CD14-positive monocyte (primary cell): ENCODE measurements at places on chromosomes 1 and 21.

GRCh38 chr21:36992671-36993070 lies 13.8 kb upstream of the RIPPLY3 start:
- H3K36me3 ChIP-seq, result no peaks in the 10 kb centered on the region
- peaks cover 4% of the 10 kb centered on the region for H3K27me3 ChIP-seq
- H3K27ac ChIP-seq, result no peak overlapping the region
- H3K4me1 ChIP-seq, result peaks cover 4% of the 10 kb centered on the region

GRCh38 chr1:199799116-199799515 lies 228.4 kb upstream of the NR5A2 start:
- H3K36me3 ChIP-seq, result no peaks in the 10 kb centered on the region
- H3K4me3 ChIP-seq, result no peak overlapping the region
- DNase-seq, result no peak
- H3K27ac ChIP-seq, result no peak overlapping the region

DNA sequence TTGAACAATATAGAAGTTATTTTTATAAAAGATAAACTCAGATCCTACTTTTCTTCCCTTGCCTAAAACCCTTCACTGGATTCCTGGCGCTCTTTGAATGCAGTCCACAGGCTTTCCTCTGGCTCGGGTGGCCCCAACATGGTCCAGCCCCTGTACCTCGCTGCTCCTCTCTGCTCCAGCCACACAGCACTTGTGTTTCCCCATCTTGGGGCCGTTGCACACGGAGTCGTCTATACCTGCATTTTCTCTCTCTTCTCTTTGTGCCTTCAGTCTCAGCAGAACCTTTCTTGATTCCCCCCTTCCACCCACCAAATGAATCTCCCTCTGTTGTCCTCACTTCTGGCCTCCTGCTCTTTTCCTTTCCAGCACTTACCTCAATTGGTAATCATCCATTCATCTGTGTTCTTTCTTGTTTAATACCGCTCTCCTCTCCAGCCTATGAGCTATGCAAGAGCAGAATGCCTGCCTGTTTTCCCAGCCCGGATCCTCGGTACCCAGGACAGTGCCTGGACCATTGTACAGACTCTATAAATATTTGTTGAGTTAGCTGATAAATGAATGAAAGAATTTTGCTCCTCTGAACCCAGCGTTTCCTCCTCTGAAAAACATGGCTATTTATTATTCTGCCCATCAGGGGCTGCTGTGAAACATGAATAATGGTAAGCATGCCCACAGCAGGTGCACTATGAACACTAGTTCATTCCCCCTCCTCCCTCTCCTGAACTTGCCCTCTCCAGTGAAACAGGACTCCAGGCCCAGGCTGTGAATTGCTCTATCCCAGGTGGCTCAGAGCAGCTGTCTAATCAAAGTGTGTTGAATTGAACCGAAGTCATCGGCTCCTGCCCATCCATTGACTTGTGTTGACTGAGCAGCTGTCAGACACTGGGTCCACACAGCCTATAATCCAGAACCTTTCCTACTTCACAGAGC lies 266.9 kb downstream of the PTPRU start:
- no peaks in the 10 kb centered on the region for H3K27me3 ChIP-seq
- no peaks in the 10 kb centered on the region for H3K36me3 ChIP-seq
- H3K4me1 ChIP-seq, result no peaks in the 10 kb centered on the region
- no peak overlapping the region for H3K27ac ChIP-seq

DNA sequence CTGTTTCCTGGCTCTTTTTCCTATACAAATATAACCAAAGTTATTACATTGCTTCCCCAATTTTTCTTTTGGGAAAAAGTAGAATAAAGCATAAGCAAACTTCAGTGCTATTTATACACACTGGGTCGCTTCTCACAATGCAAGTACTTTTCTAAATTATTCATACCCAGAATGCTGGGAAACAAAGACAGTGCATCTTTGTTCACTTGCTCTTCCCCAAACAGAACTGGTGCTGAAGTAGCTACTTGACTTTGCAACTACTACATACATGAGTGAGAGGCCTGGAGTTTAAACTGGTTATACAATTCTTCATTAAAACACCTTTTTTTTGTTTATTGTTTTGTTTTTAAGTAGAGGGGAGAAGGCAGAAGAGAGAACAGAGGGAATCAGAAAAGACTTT lies 40.2 kb downstream of the STX6 start:
- H3K4me3 ChIP-seq, result no peak overlapping the region
- H3K27me3 ChIP-seq, result no peaks in the 10 kb centered on the region
- DNase-seq, result no peak
- H3K36me3 ChIP-seq, result peaks cover 76% of the 10 kb centered on the region
- H3K27ac ChIP-seq, result no peak overlapping the region

DNA sequence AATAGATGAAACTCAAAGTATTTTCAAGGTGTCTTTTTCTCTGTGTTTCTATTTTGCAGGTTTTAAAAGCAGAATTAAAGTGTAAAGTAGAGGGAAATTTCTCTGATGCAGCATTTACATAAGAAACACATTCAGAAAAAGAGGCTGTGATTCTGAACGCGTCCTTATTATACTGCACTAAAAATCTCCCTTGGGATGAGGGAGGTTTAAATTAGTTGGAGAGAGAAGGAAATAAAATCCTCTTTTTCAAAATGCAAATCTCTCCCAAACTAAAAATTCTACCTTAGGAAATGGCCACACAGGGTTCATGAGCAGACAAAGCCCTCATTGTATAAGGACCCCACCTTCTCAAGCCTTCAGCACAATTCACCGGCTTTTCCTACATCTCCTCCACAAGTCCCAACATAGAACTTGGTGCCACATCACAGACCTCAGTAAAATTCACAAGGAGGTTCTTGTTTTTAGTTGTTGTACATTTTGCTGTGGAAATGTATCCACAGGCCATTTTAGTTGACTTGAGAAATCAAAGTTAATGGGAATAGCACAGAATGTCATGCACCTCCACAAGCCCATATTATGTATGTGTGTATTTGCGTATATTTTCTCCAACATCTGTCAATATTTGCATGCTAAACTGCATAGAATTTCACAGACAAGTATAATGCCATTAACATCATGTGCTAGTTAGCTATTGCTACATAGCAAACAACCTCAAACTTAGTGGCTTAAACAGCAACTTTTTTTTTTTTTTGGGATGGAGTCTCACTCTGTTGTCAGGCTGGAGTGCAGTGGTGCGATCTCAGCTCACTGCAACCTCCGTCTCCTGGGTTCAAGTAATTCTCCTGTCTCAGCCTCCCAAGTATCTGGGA lies 59.8 kb downstream of the MAB21L3 start:
- H3K27ac ChIP-seq, result no peak overlapping the region
- no peaks in the 10 kb centered on the region for H3K36me3 ChIP-seq
- H3K4me3 ChIP-seq, result no peak overlapping the region
- peaks cover 17% of the 10 kb centered on the region for H3K4me1 ChIP-seq

GRCh38 chr1:41870076-41870562 lies 48.6 kb downstream of the HIVEP3 start:
- H3K27me3 ChIP-seq, result no peaks in the 10 kb centered on the region
- DNase-seq, result peak; percentile 50
- H3K36me3 ChIP-seq, result no peaks in the 10 kb centered on the region
- no peaks in the 10 kb centered on the region for H3K4me1 ChIP-seq
- H3K27ac ChIP-seq, result no peak overlapping the region
- H3K4me3 ChIP-seq, result no peak overlapping the region

DNA sequence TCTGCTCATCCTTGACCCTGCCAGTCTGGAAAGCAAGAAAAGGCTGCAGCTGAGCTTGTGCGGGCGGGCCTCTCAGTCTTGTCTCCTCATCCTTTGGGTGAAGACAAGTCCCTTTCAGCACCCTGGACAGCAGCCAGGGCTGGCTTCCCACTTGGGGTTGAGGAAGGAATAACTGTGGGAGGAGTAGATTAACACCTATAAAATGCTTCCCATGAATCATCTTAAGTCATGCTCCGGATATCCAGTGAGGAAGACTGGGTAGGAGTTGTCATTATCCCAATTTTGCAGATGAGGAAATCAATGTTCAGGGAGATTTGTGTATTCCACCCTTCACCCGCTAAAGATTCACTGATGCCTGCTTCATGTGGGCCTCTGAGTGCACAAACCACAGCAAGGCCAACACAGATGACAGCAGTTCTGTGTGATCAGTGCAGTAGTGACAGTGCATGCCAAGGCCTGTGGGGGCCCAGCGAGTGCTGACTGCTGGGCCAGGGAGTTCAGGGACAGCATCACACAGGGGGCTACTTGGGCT lies 20.1 kb upstream of the COL16A1 start:
- no peak overlapping the region for H3K4me3 ChIP-seq
- H3K36me3 ChIP-seq, result no peaks in the 10 kb centered on the region
- no peak overlapping the region for H3K27ac ChIP-seq
- DNase-seq, result no peak

GRCh38 chr1:228979325-228979699 lies 244.0 kb downstream of the RHOU start:
- peak; percentile 31 for DNase-seq
- peaks cover 35% of the 10 kb centered on the region for H3K4me1 ChIP-seq
- no peak overlapping the region for H3K4me3 ChIP-seq

DNA sequence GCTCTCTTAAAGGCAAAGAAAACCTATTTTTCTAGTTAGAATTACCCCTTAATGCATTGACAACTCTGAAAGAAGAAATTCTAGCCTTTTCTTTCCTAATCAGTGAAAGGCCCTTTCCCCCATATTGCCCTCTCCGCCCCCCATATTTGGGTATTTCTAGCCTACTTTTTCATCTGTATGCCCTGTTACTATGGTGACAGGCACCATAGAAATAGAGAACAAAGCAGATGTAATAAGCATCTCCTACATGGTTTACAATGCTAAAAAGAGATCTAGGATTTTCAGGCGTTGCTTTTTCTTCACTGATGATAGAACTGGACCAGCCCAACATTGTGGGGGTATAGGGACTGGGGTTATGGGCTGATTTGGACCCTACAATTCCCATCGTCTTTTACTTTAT lies 14.5 kb downstream of the LRRC8B start:
- no peaks in the 10 kb centered on the region for H3K27me3 ChIP-seq
- peaks cover 16% of the 10 kb centered on the region for H3K4me1 ChIP-seq
- no peak overlapping the region for H3K27ac ChIP-seq
- H3K36me3 ChIP-seq, result no peaks in the 10 kb centered on the region
- DNase-seq, result no peak
- no peak overlapping the region for H3K4me3 ChIP-seq

- no peaks in the 10 kb centered on the region for H3K27me3 ChIP-seq
- no peaks in the 10 kb centered on the region for H3K36me3 ChIP-seq
- H3K4me1 ChIP-seq, result peaks cover 65% of the 10 kb centered on the region
- H3K4me3 ChIP-seq, result no peak overlapping the region
- H3K27ac ChIP-seq, result peak overlapping the region; percentile 61
Measured at GRCh38 chr1:111483876-111484275, 10.1 kb downstream of the C1orf162 start.

- peaks cover 80% of the 10 kb centered on the region for H3K27me3 ChIP-seq
- H3K36me3 ChIP-seq, result no peaks in the 10 kb centered on the region
- peak overlapping the region; percentile 77 for H3K4me3 ChIP-seq
- DNase-seq, result no peak
- no peak overlapping the region for H3K27ac ChIP-seq
Measured at GRCh38 chr1:47436979-47437446, 831 bp upstream of the FOXD2 start.

DNA sequence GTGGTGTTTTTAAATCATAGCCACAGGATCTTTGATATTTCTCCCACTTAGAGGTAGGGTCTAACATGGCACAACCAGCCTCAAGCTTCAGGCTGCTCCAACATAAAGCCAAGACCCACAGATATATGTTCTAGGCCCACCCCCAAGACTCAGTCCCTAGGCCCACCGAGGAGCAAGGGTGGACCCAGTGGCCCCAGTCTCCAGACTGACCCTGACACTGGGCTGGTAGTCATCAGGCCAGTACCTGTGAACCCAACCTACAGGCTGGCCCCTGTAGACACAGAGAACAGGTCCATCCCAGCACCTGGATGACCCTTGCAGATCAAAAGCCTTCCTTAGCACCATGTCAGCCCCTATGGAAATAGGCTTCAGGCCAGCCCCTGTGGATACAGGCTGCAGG lies 60.5 kb downstream of the NEGR1 start:
- H3K36me3 ChIP-seq, result no peaks in the 10 kb centered on the region
- H3K4me1 ChIP-seq, result peaks cover 2% of the 10 kb centered on the region
- H3K4me3 ChIP-seq, result no peak overlapping the region

DNA sequence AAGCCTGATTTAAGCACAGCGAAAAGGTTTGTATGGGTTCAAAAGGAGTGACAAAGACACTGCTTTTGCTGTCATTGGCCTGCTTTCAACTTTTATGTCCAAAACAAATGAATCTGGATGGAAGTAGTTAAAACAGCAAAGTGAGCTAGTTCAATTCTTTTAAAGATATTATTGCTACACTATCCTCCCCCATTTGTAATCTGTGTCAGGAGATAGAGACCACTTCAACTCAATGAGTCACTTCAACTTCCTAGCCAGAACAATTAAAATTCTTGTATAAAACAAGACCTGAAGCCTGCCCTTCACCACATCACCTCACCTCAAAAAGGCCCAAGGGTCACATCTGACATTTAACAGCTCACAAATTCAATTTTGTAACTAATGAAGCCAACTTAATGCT lies 364.1 kb upstream of the LYPLAL1 start:
- DNase-seq, result no peak
- no peak overlapping the region for H3K27ac ChIP-seq
- no peak overlapping the region for H3K4me3 ChIP-seq
- no peaks in the 10 kb centered on the region for H3K27me3 ChIP-seq
- no peaks in the 10 kb centered on the region for H3K4me1 ChIP-seq
- no peaks in the 10 kb centered on the region for H3K36me3 ChIP-seq

- no peak overlapping the region for H3K4me3 ChIP-seq
- no peaks in the 10 kb centered on the region for H3K36me3 ChIP-seq
- no peak for DNase-seq
- no peaks in the 10 kb centered on the region for H3K4me1 ChIP-seq
Measured at GRCh38 chr21:16767201-16767600, 745.6 kb upstream of the CXADR start.

DNA sequence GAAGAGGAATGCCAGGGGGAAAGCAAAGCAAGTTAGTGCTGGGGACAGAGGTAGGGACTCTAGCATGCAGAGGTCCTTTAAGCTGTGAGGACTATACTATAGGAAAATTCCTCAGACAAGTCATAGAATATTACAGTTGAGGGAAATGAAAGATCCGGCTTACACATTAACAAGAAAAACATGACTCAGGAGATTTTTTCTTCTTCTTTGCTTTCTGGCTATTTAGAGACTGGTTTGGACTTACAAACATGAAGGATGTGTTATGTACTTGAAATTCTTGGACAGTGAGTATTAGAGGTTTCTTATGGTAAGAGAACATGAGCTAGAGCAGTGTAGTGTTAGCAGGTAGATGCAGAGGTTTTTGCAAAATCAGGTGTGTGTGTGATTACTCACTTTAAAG lies 24.9 kb downstream of the USP25 start:
- H3K4me1 ChIP-seq, result peaks cover 18% of the 10 kb centered on the region
- no peaks in the 10 kb centered on the region for H3K27me3 ChIP-seq
- no peaks in the 10 kb centered on the region for H3K36me3 ChIP-seq
- no peak overlapping the region for H3K27ac ChIP-seq

- peak overlapping the region; percentile 75 for H3K27ac ChIP-seq
- H3K36me3 ChIP-seq, result no peaks in the 10 kb centered on the region
- no peaks in the 10 kb centered on the region for H3K27me3 ChIP-seq
- H3K4me1 ChIP-seq, result peaks cover 74% of the 10 kb centered on the region
- DNase-seq, result peak; percentile 78
Measured at GRCh38 chr1:40036574-40036973, 4.0 kb upstream of the CAP1 start.

GRCh38 chr1:184624626-184625025 lies 130.0 kb downstream of the EDEM3 start:
- no peaks in the 10 kb centered on the region for H3K36me3 ChIP-seq
- H3K4me1 ChIP-seq, result peaks cover 8% of the 10 kb centered on the region
- H3K27ac ChIP-seq, result no peak overlapping the region

GRCh38 chr1:170596701-170597100 lies 64.7 kb downstream of the GORAB start:
- H3K4me3 ChIP-seq, result no peak overlapping the region
- DNase-seq, result no peak
- no peak overlapping the region for H3K27ac ChIP-seq
- no peaks in the 10 kb centered on the region for H3K4me1 ChIP-seq
